Posterior cingulate gyrus (tissue), 11 donors: ENCODE measurements at places on chromosomes 7 and 10.

- no peak for DNase-seq
These were observed 70.3 kb upstream of the NANOS1 start for GRCh38 chr10:118958984-118959925.

DNA sequence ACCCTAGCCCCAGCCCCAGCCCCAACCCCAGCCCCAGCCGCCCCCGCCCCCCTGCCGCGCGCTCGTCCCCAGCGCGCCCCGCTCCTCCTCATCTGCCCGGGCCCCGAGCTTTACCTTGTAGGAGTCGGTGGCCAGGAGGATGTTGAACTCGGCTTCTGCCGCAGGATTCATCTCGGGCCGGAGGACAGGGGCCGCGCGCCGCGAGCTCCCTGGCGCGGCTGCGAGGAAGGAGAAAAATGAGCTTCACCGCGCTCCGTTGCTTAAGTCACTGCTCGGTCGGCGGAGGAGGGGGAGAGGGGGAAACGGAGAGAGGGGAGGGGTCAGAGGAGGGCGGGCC is at the start of gene NAMPT:
NAMPT (minus strand) TSS at position 270 of the 337 bp plus-strand sequence; CDS start at position 171, 99 bp downstream.
- no peak for DNase-seq

GRCh38 chr10:87739703-87740102 is 78.3 kb downstream of the ATAD1 start:
- no peak for DNase-seq

- DNase-seq: peak; percentile 85
These were observed at the start of gene PLPP4 for GRCh38 chr10:120456626-120457430. PLPP4 (plus strand) TSS chr10:120457227; CDS start chr10:120457306, 79 bp downstream.

DNA sequence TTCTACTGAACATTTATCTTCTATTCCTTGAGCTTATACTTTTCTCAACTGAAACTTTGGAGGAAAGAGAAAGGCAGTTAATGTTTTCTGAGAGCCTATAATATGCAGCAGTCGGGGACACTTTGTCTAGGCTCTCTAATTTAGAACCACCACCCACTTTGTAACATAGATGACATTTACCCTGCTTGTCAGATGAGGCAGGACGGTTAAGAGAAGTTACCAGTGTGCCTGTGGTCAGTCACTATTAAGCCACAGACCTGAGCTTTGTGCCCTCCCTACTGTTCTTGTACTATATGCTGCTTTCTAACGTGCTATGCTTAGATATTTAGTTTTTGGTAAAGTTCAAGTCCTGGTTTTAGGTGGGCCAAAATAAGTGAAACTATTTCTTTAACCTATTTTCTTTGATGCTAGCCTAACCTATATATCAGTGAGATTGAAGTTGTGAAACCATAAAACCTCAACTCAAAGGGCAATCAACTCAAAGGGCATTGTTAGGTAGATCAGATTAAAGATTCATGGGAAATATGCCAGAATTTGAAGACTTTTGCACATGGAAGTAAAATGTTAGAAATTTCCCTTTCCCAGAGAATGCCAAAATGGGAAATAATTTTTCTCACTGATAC is 156.5 kb upstream of the AGR3 start:
- DNase-seq: no peak

- no peak for DNase-seq
These were observed 565 bp upstream of the INA start for GRCh38 chr10:103276251-103276895.

DNA sequence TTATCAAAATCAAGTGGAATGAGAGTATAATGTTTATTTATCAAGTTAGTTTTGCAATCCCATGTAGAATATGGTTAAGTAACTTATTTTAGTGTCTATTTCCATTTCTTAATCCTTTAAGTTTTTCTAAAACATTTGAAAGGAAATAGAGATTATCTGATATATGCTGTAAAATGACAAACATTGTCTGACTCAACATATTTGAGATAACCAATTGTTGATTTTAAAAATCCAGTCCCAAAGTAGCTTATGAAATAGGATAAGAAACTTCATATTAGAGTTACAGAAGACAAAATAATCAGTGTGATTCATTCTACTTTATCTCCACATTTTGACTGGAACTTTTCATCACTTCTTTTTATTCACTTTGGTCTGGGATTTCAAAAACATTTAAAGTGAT is 38.7 kb upstream of the CDK1 start:
- no peak for DNase-seq

- no peak for DNase-seq
These were observed 4.5 kb upstream of the LRRC18 start for GRCh38 chr10:48944171-48944570.

- no peak for DNase-seq
These were observed 36.5 kb downstream of the DLG5 start for GRCh38 chr10:77890097-77890496.

DNA sequence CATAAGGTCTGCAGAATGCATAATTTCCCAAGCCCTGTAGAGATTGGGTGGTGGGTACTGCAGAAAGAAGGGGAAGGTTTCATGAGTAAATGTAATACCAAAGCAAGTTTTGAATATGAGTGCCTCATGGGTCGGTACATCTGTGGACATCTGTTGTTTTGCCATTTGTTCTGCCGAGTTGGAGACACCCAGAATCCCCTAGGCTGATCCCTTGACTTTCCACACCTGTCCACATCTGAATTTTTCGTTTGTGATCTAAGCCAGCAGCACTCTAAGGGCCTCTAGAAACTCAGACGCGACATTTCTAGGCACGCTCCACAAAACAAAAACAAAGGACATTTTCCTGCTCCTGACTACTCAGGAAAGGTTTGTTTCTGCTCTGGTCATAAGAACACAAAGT is 11.7 kb upstream of the SLF2 start:
- no peak for DNase-seq

- DNase-seq: no peak
These were observed 363.3 kb downstream of the SEMA3D start for GRCh38 chr7:84823530-84823929.

- DNase-seq: no peak
These were observed 3.3 kb downstream of the ZMIZ1 start for GRCh38 chr10:79072041-79072441.

DNA sequence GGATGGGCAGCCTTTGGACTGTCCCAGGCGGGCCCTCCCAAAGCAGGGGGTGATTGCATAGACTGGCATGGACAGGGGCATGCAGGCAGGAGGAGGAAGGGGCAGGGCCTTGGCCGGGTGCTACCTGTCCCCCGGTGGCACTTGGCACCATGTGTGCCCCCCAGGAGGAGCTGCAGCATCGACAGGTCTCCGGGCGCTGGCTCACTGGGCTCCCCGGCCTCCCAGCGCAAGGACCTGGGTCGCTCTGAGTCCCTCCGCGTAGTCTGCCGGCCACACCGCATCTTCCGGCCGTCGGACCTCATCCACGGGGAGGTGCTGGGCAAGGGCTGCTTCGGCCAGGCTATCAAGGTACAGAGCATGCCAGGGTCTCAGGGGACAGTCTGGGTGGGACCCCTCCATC is 23.2 kb downstream of the LIMK1 start:
- no peak for DNase-seq

DNA sequence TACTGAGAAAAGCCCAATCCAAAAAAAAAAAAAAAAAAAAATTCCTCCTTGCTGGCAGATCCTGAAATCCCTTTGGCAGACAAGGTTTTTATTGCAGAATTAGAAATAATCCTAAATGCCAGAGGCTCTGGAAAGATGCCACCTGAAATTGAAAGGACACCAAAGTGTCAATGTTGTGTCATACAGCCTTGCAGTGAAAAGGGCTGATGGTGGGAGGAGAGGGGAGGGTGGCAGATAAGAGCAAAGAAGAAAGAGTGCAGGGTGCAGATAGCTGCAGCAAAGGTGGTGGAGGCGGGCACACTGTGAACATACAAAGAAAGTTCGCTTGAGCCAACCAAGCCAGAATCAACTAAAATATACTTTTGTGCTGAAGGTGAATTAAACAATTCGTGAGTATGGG is 8.2 kb upstream of the OPTN start:
- no peak for DNase-seq

DNA sequence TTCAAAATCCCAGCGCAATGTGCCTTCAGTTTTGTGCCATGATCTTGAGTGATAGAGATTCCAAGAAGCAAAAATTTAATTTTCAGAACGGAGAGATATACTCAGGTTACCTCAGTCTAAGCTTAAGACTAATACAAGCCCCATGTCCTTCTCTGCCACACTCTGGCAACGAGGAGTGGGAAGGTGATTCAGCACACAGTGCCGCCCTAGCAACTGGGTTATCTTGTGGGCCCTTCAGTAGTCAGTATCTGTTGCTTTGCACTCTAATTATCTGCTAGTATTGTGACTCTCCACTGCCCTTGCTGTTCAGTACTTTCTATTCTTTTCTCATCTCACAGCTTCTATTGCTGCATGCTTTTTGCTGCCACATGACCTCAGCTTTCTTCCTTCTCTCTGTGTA is 39.2 kb upstream of the MKLN1 start:
- no peak for DNase-seq

- DNase-seq: no peak
These were observed 168.4 kb downstream of the RELN start for GRCh38 chr7:103821092-103821491.

GRCh38 chr7:43750016-43750887 is 8.2 kb upstream of the BLVRA start:
- DNase-seq: no peak

DNA sequence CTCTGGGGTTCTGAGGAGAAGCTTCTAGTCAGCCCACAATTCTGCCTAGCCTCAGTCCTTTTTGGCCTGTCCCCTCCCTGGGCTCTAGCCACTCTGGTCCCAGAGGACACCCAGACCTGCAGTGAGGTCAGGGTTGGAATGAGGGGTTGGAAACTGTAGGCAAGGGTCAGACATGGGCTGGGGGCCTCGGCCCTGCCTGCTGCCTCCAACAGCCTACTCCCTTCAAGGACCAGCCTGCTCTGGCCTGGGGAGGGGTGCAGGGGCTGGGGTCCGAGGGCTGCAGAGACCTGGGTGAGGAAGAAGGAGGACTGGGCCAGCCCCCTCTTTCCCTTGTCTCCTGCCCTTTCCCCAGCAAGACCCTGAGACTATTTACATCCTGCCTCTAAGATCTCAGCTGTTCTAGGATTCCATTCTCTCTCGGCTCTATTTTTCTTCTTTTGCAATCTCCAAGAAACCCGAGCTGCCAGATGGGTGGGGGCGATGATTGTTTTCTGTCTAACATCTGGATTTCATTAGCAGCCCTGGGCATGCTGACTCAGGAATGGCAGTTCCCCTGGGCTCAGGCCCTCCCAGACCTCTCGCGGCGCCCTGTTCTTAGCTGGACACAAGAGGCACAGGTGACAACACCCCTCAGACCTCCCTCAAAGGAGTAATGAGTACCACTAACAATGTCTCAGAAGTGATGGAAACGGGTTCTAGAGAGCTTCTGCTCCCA is 23.1 kb downstream of the ZCCHC24 start:
- peak; percentile 67 for DNase-seq

- DNase-seq: no peak
These were observed 19.2 kb downstream of the SFTPA1 start for GRCh38 chr10:79629955-79630327.

GRCh38 chr7:95897557-95898251 is 125.3 kb downstream of the DYNC1I1 start:
- no peak for DNase-seq

DNA sequence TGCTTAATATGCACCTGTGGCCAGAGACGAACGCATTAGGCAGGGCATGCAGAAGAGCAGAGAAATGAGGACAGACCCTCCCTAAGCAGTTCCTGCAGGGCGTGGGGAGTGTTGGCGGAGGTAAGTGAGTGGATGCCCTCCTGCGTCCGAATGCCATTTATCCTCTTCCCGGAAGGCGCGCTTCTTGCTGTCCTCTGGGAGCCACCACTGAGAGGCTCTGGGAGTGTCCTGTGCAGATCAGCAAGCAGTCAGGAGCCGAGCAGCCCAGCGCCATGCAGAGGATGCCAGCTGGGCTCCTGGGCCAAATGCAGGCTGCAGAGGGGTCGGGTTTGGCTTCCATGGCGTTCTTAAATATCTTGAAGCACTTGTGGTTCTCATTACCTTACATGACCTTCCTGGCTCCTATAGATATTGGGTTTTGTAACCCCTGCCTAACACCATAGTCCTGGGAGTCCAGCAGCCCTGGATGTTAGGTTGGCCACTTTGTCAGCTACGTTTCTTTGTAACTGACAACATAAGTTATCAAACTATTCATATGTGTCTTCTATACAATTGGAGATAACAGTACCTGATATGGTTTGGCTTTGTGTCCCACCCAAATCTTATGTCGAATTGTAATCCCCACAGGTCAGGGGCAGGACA is 30.0 kb upstream of the SLIT1 start:
- peak; percentile 70 for DNase-seq

DNA sequence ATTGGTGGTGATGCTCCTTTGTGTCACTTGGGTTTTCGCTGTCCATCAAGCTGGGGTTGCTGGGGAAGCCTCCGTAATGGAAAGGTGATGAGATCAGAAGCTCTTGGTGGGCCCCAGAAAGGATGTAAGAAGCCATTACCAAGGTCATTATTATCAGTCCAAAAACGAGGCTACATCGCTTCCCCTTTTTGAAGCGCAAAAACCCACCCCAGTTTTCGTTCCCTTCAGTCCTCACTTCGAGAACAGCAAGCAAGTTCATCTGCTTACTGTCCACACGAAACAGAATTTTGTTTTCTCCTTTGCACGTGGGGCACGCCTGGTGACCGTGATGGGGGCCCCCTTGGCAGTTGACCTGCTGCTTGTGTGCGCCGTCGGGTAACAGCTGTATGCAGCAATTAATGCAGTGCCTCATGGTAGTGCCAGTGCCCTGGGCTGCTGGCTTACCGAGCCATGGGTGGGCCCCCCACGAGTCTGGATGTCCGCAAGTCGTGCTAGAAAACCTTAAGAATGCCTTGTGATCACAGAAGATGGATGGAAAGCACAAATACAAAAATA is 47.5 kb downstream of the CHST15 start:
- no peak for DNase-seq

GRCh38 chr7:131741446-131741845 is 185.0 kb upstream of the PODXL start:
- no peak for DNase-seq

- DNase-seq: no peak
These were observed 540.3 kb upstream of the GALNT17 start for GRCh38 chr7:70591643-70592042.

DNA sequence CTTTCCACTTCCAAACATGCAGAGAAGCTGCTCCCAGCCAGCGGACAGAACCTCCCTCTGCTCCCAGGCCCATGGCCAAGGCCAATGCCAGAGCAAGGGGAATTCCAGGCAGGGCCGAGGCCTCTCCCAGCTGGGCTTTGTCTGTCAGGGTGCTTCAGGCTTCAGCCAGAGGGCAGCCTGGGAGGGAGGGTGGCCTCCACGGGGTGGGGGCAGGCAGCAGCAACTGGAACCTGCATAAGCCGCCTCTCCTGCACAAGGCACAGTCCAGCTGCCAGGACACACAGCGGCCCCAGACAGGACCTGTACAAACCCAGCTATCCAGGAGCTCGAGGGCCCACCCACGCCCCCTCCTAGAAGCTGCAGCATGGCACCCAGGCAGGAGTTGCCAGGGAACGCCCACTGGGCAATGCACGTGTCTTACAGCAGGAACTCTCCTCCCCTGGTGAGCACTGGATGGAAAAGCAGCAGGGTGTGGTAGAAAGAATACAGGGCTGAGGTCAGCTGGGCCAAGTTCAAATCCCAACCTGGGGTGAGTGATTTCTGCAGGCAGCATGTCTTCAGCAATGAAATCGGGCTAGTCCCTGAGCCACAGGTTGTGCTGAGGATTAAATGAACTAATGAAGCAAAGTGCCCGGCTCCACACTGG is 7.6 kb downstream of the FAM53B start:
- peak; percentile 78 for DNase-seq

GRCh38 chr7:124085179-124085578 is 52.3 kb upstream of the TMEM229A start:
- DNase-seq: no peak

GRCh38 chr10:120832106-120832505 is 19.1 kb upstream of the WDR11 start:
- DNase-seq: no peak
